ENCODE measurements at places on chromosomes 6 and 20.

- no peak for DNase-seq
Observed at GRCh38 chr6:144314562-144314961, 29.4 kb downstream of the UTRN start.

DNA sequence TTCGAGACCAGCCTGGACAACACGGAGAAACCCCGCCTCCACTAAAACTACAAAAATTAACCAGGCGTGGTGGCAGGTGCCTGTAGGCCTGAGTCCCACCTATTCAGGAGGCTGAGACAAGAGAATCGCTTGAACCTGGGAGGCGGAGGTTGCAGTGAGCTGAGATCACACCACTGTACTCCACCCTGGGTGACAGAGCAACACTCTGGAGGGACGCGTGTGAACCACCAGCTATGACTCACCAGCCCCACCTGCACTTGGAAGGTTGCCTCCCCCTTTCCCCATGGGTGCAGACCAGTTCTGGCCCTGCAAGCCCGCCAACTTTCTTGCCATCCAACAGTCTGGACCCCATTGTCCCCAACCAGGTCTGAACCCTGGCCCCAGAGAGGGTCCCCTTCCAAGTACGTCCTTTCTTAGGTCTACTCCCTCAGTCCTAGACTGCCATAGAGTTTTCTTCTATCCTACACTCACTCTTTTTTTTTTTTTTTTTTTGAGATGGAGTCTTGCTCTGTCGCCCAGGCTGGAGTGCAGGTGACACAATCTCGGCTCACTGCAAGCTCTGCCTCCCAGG lies 29.2 kb downstream of the ATP9A start:
- no peak for DNase-seq

DNA sequence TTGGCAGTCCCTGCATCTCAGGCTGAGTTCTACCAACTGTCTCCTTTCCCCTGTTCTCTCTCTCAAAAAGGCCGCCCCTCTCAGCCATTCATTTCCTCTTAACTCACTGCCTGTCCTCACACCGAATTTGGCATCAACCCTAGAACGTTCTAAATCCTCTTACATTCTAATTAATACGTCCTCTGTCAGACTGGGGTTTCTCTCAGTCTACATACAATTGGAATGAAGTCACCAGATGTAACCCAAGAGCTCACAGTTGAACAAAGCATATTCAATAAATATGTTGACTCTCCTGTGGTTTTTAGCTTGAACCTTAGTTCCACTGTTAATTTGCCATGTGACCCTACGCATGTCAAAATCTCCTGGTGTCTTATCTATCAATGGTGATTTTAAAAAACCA lies 269.6 kb downstream of the CLIC5 start:
- DNase-seq, result no peak

- DNase-seq, result no peak
Observed at GRCh38 chr6:96926425-96926824, 1.9 kb downstream of the KLHL32 start.

GRCh38 chr20:36541227-36541767 lies at the start of gene MYL9:
TSS of gene MYL9 (plus strand) at chr20:36541519. CDS start at chr20:36544885, 3,366 bp downstream.
- no peak for DNase-seq

- no peak for DNase-seq
Observed at GRCh38 chr6:168886964-168887363, 366.7 kb downstream of the THBS2 start.

DNA sequence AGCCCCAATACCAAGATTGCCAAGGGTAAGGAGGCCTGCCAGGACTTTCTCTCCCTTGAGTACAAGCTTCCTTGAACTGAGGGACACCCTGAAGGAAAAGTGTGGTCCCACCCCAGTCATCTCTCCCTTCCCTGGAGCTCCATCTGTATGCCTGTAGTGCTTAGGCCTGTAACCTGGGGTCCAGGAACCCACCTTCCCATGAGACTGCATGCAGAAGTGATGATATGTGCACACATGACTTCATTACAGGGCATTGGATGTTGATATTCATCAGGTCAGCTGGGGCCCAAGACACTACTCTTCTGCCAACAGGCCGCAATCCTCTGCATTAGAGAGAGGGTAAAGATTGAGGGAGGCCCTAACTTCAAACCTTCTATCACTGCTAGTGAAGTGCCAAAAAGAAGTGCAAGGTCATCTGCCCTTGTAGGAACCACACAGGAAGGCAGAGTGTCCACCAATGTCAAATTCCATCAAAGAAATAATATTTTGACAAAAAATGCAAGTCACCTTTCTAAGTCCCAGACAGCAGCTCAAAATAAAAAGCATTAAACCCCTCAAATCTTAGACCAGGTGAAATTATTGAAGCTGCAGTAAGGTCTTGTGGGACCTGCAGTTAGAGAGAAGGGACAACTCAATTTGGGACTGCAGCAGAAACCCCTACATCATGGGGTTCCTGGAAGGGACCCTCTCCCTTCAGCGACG lies 5.1 kb downstream of the HLA-F start:
- no peak for DNase-seq

- DNase-seq, result peak; percentile 68
Observed at GRCh38 chr6:106510090-106510970, 119.0 kb downstream of the RTN4IP1 start.

All from CD4-positive, alpha-beta T cell treated with Interleukin-2 at 100 ng/mL for 4 hours (primary cell).